ENCODE measurements at places on chromosomes 16 and 17.
A peak's percentile ranks its signal among the peaks of the same experiment; 100 is the strongest.

GRCh38 chr17:80260791-80261158 lies at the start of gene RNF213:
TSS of gene RNF213 (plus strand) at chr17:80260852. CDS start at chr17:80263682, 2,830 bp downstream.
- DNase-seq = peak; percentile 52

DNA sequence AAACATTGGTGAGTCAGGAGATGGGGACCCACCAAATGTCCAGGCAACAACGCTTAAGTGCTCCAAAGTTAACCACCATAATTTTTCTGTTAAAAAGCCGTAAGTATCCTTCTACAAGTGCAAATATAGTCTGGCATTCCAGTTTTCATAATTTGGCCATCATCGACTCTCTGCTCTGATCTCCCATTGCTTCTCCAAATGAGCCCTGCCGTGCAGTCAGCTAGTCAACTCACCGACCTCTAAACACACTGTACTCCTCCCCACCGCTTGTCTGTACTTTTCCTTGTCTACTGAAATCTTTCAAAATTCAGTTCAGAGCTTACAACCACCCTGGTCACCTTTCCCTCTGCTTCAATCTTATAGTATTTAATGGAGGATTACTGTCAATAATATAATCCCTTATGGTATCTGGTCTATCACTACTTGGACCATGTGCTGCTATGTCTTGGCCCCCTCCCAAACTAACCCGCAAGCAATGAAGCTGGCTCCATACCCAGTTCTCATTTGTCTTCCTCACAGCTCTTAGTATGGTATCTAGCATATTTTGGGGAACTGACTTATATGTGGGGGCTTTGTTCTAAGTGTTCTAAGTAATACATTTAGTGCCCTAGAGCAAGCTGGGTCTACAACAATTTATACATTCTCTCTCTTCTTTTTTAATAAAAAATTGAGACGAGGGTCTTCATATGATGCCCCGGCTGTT lies 52.7 kb upstream of the SLC25A19 start:
- DNase-seq = no peak

DNA sequence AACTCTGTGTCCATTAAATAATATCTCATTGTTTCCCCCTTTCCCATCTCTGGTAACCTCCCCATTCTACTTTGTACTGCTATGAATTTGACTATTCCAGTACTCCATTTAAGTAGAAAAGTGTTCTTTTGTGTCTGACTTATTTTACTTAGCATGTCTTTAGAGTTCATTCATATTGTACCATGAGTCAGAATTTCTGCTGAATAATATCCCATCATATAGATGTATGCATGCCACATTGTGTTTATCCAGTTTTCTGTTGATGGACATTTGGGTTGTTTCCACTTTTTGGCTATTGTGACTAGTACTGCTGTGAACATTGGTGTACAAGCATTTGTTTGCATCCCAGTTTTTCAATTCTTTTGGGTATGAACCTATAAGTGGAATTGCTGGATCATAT lies 6.0 kb downstream of the PPM1D start:
- DNase-seq = no peak

DNA sequence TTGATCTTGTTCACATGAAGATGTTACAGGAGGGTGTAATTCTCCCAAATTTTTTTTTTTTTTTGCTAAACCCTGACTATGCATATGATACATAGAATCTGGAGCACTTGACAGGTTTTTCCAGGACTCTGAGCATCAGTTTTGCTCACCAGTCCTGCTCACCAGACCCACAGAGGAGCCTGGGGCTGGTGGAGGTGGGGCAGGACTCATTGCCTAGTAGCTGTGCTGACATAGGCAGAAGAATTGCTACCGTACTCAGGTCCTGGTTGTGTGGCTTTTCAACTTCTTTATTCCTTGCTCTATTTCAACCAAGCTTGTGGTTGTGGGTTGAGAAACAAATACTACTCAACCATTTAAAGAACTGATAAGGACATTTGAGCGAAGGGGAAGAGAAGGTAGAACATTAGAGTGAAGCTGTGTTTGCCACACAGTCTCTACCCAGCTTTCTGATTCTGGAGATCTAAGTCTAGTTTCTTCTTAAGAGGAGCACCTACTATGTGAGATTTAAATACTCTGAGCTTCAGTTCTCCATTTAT lies 212.4 kb downstream of the UTP18 start:
- no peak for DNase-seq

- DNase-seq = no peak
Measured at GRCh38 chr17:28992625-28993600, 12.9 kb downstream of the SEZ6 start.

DNA sequence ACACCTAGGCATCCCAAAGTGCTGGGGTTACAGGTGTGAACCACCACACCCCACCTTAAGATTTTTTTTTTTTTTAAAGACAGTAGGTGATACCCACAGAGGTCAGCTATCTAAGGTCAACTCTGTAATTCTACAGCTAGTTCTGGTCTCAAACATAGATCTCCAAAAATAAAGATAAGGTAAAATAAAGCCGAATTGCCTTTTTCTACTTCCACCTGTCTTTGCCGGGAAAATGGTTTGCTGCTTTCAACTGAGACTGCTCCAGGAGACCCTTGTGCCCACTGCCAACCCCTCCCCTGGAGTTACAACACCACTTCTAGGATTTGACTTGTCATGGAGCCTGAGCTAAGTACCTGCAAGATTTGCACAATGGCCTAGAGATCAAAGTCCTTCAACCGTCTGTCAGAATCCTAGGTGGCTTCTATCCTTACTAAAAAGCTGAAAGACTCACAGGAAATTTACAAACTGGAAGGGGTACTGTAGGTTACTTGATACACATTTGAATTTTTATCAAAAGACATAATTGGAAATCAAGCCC lies 4.7 kb upstream of the CNOT1 start:
- DNase-seq = no peak

GRCh38 chr16:67403976-67404555 lies 10.8 kb upstream of the TPPP3 start:
- no peak for DNase-seq

Measured in EH (cell line).